ENCODE measurements at places on chromosomes 5 and 9.

DNA sequence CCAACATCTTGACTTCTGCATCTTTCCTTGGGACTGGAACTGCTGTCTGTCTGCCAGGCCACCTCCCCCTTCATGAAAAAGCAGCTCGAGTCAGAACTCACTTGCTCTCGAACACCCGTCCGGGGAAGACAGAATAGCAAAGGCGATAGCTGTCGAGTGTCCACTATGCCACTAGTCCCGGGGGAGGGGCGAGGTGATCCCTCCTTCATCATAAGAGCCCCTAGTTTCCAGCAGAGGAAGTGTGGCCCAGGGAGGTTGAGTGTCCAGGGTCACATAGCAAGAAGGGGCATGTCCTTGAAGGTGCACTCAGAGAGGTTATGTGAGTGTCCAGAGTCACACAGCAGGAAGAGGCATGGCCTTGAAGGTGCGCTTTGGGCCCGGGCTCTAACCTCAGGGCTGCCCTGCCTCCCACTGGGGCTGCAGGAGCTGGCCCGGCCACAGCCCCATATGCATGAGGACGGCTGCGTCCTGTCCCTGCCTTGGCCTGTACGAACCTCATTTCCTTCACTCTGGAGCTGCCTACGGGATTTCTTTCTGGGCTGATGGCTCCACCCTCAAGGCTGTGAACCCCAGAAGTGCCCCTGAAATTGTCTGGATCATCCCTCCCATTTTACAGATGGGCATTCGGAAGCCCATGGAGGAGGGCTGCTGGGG lies 6.7 kb downstream of the DBH start:
- DNase-seq: no peak

- DNase-seq: peak; percentile 21
These were observed 623 bp upstream of the TRIM36 start for GRCh38 chr5:115170134-115170928.

- DNase-seq: no peak
These were observed 155.1 kb upstream of the ZNF462 start for GRCh38 chr9:106707738-106708474.

DNA sequence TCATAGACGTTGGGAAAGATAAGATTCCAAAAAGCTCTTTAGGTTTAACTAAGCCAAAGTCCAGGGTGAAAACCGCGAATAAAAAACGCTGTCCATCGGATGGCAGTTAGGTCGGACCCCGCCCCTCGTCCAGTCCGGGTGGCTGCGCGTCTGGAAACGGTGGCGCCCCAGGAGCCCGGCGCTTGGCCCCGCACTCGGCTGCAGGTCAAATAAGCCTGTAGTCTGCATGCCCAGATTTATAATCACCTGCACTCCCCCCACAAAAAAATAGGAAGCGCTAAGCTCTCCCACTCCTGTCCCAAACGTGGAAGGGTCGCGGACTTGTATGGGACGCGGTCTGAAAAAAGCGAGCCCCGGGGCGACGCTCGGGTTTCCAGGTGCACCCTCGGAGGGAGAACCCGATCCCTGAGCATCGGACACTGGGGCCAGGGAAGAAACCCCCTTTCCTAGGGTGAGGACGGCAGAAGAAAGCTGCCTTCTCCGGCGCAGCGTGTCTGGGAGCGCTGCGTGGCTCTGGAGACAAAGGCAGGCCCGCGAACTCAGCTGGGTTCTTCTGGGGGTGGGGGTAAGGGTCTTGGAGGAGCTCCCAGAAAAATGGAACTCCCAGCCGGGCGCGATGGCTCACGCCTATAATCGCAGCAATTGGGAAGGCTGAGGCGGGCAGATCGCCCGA lies 923 bp upstream of the ZBTB5 start:
- peak; percentile 80 for DNase-seq

- peak; percentile 44 for DNase-seq
These were observed 139.3 kb upstream of the IER5L start for GRCh38 chr9:129317179-129318011.

DNA sequence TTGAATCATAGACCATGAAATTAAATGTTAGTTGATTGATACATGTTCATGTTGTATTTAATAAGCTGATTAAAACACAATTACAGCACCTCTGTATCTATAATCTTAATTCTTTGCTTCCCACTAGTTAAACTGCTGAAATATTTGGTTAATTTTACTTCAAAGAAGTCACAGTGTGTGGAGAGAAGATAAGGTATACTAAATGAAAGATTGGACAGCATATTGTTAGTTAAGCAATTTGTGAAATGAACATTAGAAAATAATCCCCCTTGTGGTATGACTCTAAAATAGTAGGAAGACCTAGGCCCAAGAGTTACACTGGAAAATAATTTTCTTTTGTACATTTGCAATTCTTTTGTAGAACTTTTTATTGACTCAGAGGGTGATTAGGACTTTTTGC lies 30.3 kb downstream of the MAN2A1 start:
- DNase-seq: peak; percentile 82

DNA sequence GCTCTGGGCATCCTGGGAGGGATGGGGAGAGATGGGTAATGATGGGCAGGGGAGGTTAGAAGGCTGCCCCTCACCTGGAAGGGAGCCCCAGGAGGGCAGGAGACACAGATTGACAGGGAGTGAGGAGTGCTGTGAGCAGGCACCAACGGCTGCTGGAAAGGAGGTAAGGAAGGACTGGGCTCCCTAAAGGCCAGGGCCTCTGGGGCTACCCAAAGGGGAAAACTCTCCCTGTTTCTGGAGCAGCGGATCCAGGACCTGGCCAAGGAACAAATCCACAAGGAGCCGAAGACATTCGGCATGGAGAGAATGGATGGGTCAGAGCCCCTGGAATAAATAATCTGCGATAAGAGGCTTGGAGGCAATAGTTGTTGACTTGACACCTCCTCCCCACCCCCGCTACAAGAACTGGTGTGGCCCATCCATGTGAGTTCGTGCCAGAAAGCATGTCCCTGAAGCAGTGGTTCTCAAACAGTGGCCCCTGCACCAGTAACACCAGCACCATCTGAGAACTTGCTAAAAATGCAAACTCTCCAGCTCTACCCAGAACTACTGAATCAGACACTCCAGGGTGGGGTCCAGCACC lies 208.3 kb downstream of the GABBR2 start:
- DNase-seq: no peak

GRCh38 chr5:79229357-79230174 lies 6.4 kb upstream of the JMY start:
- DNase-seq: no peak

- no peak for DNase-seq
These were observed 215.7 kb upstream of the ZNF608 start for GRCh38 chr5:124962111-124962510.

DNA sequence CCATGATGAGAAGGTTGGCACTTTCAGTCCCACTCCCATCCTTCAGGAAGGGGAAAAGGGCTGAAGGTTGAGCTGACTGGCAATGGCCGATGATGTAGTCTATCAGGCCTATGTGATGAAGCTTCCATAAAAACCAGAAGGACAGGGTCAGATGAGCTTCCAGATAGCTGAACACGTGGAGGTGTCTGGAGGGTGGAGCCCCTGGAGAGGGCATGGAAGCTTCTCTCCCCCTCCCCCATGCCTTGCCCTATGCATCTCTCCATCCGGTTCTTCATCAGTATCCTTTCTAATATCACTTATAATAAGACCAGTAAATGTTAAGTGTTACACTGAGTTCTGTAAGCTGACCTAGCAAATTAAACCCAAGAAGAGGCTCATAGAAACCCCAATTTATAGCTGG lies 32.6 kb upstream of the SMU1 start:
- DNase-seq: no peak

DNA sequence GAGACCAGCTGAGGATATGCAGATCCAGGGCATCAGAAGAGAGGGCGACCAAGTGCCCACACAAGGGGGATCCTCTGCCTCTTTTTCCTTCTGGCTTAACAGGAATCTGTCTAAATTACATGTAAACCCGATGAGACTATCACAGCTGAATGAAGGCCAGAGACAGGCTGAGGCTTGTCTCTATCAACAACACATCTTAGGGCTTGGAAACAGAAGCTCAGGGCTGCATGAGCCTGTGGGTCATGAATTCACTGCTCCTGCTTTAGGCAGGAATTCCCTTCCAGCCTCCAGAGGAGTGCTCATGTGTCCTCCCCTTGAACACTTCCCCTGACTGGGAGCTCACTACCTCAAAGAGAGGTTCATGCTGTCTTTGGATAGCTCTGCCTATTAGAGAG lies 106.1 kb upstream of the PHYKPL start:
- no peak for DNase-seq

GRCh38 chr5:57186194-57186593 lies 12.3 kb downstream of the GPBP1 start:
- peak; percentile 58 for DNase-seq

DNA sequence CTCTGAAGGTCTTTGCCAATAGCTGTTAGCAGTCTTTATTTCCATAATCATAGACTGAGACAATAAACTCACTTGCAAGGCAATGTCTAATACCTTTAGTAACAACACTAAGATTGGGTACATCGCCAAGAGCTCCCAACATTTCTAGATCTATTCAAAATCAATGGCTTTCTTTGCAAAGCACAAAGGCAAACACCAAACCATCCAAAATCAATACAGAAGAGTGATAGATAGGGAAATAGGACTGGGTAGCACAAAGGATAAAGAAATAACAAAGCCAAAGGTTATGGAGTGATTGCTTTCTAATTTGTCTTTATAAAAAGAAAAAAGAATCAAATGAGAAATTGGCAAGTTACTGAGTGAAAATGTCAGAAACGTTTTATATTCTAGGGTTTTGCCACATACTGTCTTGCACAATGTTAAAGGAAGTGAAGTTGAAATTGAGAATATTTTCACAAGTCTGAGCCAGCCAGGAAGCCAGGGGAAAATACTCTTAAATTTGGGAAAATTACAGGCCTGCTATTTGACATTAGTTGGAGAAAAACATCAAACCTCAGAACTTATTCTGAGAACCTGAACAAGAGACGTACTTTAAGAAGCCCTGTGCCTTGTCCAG lies 53.3 kb upstream of the LHFPL2 start:
- no peak for DNase-seq

GRCh38 chr5:110361471-110361870 lies 365.0 kb downstream of the TMEM232 start:
- DNase-seq: peak; percentile 2

- DNase-seq: no peak
These were observed 29.5 kb upstream of the NFIB start for GRCh38 chr9:14343261-14344031.

Measured in hematopoietic multipotent progenitor cell treated with erythropoietin and hydrocortisone succinate and interleukin-3 and kit ligand, for 6 days (in vitro differentiated cells).